ENCODE measurements at places on chromosomes 16 and 17.

GRCh38 chr17:37429453-37429852 lies 22.8 kb downstream of the TADA2A start:
- no peak for DNase-seq

DNA sequence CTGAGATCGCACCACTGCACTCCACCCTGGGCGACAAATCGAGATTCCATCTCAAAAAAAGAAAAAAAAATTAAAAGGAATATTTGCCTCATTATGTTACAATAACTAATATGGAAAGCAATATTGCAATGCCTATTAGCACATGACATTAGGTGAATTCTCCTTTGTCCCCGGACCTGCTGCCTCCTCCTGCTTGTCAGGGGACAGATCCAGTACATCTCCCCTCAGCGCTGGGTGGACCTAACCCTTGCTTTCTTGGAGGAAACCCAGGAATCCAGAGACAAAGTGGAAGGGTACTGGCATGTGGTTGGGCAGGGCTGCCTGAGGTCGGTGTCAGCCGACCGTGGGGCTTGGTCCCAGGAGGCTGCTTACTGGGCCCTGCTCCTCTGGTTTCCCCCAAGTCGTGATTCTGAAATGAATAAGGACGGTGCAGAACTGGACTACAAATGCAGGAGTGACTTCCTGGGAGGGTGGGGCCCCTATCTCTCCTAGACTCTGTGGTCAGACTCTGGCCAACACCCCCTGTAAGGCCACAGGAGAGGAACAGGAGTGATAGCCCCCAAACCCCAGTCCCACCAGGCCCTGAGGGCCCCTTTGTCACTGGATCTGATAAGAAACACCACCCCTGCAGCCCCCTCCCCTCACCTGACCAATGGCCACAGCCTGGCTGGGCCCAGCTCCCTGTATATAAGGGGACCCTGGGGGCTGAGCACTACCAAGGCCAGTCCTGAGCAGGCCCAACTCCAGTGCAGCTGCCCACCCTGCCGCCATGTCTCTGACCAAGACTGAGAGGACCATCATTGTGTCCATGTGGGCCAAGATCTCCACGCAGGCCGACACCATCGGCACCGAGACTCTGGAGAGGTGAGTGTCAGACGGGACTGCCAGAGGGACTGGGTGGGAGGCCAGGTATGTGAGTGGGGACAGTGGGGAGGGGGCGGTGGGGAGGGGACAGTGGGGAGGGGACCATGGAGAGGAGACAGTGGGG lies at the start of gene HBZ:
Gene HBZ (plus strand): TSS at position 504 of the 988 bp plus-strand sequence. CDS start 266 bp downstream, at position 770.
- DNase-seq = no peak

- peak; percentile 38 for DNase-seq
These were observed 20.9 kb upstream of the NSRP1 start for GRCh38 chr17:30095507-30096244.

GRCh38 chr16:3058139-3059030 lies 7.1 kb upstream of the IL32 start:
- peak; percentile 28 for DNase-seq

GRCh38 chr17:7845359-7846062 lies 9.4 kb upstream of the TMEM88 start:
- no peak for DNase-seq

DNA sequence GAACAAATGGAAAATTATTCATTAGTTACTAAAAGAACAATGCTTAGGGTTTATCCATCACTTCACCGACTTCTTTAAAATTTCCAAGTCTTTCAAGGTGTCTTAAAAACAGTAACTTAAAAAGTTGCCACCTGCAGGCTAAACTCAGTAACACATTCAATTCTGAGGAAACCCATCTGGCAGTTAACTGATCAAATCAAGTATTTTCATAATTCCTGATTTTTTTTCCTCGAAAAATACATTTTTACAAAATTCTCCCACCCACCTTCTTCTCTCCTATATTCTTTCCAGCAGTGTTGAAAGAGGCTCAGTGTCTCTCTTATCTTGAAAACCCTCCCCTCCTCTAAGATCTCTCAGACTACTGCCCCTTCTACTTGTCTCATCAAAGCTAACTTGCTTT lies 29.9 kb downstream of the PARN start:
- no peak for DNase-seq

- DNase-seq = no peak
These were observed 115.2 kb downstream of the CCDC182 start for GRCh38 chr17:57629886-57630285.

DNA sequence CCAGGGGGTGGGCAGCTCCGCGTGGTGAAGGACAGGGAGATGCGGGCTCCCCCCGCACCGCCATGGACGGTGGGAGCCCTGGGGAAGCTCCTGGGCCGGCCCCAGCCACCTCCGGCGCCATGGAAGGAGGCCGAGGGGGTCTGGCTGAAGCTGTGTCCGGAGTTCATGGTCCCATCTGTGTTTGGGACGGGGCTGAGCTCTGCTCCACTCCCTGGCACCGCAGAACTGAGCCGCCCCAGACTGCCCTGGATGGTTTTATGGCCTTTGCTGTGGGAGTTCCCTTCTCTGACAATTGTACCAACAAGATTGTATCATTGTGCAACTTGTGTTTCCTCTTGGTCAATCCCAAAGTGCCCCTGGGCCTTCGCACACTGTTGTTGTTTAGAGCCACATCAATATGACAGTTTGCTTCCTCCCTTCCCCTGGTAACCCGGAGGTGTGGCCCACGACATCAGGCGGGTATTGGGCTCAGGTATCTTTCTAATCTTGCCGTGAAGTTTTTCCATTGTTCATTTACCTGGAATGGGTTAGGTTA lies 942 bp downstream of the KRT23 start:
- DNase-seq = no peak

All from COR-L47 (cell line).